C1 segment of cervical spinal cord (tissue), 14 donors: ENCODE measurements at places on chromosomes 11 and 22.

- no peak for DNase-seq
Observed at GRCh38 chr22:49090853-49091135, 736.9 kb downstream of the BRD1 start.

- no peak for DNase-seq
Observed at GRCh38 chr11:7578276-7578955, 64.6 kb downstream of the PPFIBP2 start.

GRCh38 chr11:95132956-95133355, 43.3 kb downstream of the ENDOD1 start:
- no peak for DNase-seq

DNA sequence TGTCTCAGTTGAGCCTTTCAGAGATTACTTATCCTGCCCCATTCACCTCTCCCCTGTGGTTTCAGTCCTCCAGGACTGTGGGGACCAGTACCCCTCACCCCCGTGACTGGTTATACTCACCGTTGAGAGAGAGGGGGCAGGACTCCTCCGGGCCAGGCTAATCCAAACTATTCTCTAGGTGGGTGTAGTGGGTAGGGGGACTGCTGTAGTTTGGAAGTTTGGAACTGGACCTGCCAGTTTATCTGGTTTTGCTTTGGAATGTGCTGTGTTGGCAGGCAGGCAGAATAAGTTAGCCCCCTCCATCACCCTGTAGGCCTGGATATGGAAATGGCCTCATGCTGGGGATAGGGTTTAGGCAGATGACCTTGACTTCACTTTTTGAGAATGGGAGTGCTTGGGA, 13.5 kb downstream of the TEAD1 start:
- no peak for DNase-seq

DNA sequence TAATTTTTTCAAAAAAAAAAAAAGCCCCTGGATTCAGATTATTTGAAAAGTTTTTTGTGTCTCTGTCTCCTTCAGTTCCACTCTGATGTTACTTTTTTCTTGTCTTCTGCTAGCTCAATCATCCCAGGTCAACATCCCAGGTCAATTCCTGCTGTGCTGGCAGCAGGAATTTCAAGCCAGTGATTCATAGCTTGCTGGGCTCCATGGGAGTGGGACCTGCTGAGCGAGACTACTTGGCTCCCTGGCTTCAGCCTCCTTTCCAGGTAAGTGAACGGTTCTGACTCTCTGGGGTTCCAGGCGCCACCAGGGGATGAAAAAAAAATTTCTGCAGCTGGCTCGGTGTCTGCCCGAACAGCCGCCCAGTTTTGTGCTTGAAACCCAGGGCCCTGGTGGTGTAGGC, 31.4 kb downstream of the PLAAT5 start:
- DNase-seq, result no peak

DNA sequence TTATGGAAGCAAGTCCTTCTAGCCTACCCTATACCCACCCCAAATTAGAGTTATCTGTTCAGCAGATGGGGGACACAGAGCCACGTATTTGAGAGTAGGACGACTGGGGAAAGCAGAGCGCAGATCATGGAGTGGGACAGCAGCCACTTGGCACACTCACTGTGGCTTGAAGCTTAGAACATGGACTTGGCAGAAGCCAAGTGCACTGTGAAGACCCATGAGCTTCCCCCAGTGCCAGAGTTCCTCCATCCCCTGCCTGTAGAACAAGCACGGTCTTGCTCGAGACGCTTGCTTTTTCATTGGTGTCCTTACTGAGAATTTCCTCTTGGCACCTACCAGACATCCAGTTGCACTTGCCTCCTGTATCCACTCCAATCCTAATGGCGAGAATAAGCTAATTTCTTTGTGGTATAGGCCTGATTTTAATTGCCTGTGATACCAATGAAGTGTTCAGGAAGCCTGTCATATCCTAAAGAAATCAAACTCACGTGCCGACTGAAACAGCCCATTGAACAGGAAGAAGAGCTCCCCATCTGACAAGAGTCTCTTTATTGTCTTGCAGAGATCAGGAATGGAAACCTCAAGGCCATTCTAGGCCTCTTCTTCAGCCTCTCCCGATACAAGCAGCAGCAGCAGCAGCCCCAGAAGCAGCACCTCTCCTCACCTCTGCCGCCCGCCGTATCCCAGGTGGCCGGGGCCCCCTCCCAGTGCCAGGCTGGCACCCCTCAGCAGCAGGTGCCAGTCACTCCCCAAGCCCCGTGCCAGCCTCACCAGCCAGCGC, 166.9 kb downstream of the NAV2 start:
- no peak for DNase-seq
